ENCODE measurements at places on chromosomes 3 and 15. TPM values are rescaled to one million over a fixed set of nuclear protein-coding genes. Genes with fewer than 3 reads are reported as not detected.
A peak's percentile ranks its signal among the peaks of the same experiment; 100 is the strongest.

Gene SNTN
- polyA plus RNA-seq: not detected

Gene SKOR1
- 0.01 TPM for polyA plus RNA-seq

Gene ARGFX
- not detected for polyA plus RNA-seq

Gene RETNLB
- polyA plus RNA-seq: not detected

Gene UPK1B
- polyA plus RNA-seq: 2.3 TPM

Gene PRSS50
- polyA plus RNA-seq: not detected

DNA sequence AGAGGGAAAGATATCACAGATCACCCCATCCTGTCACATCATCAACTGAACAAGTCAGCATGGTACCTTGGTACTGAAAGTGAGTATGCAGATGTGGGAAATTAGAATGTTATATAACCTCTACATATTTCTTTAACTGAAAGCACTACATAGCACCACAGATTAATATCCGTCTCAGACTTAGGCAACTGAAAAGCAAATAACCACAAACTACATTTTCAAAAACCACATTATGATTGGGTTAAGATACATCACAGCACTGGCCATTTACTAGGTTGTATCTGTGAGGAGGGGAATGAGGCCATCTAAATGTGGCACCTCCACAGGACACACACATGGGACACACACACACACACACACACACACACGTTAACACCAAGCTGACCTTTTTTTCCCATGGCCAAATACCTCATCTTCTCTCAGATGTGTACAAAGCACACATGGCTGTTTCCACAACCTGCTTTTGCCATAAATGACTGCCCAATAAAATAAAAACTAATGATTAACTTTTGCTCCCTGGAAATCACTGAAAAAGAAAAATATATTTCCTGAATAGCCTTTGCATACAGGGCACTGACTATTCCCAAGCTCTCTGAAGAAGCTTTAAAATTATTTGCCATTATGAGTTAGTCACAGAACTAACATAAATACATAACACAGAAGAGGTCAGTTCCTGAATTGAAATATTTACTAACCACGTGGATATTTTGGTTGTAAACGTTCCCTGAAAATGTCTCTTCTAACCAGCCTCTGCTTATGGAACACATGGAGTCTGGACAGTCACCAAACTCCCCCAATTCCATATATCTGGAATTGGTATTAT is 60.1 kb downstream of the SUMF1 start:
- no peak for DNase-seq

GRCh38 chr3:112818289-112818688 is 28.4 kb downstream of the CD200R1L start:
- peak; percentile 28 for DNase-seq

GRCh38 chr3:108552267-108553159 is 36.7 kb downstream of the CIP2A start:
- peak; percentile 7 for DNase-seq

GRCh38 chr3:51982838-51983577 is at the start of gene ACY1:
ACY1 (plus strand) TSS chr3:51983535; CDS start chr3:51984065, 530 bp downstream.
- peak; percentile 83 for DNase-seq

GRCh38 chr3:16357186-16358121 is 92.4 kb downstream of the OXNAD1 start:
- no peak for DNase-seq

DNA sequence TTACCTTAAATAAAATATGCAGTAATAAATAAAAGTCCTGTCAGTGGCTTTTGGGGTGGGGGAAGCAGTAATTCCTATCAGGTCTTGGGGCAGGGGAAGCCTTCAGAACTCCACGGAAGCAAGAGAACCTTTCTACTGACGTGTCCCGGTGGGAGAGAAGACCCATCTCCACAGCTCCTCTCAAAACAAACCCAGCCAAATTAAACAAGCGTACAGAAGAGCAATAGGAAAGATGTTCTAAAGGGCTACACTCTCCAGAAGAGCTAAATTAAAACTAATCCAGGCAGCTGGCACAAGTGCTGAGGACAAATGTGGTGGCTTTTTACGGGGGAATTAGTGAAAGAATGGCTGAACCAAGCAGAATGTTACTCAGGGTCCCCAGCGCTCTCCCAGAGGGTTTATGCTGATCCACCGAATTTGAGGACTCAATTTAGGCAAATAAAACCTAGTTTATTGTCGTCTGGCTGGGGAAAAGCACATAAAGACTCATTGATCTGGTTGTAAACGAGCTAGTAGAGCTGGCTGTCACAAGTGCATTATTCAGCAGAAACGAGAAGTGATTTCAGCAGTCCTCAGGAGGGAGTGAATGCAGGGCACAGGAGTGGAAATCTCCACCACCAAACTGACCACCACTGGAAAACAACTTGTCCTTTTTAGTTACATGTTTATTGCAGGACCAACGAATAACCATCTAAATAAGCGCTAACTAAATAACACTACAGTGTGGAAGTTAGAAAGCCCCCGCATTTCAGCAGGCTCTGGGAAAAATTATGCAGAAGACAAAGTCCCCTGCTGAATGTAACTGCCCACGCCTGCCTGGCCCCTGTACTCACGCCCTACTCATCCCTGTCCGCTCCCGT is 13.5 kb downstream of the BFSP2 start:
- no peak for DNase-seq

GRCh38 chr3:31275583-31275982 is 257.1 kb upstream of the STT3B start:
- no peak for DNase-seq

DNA sequence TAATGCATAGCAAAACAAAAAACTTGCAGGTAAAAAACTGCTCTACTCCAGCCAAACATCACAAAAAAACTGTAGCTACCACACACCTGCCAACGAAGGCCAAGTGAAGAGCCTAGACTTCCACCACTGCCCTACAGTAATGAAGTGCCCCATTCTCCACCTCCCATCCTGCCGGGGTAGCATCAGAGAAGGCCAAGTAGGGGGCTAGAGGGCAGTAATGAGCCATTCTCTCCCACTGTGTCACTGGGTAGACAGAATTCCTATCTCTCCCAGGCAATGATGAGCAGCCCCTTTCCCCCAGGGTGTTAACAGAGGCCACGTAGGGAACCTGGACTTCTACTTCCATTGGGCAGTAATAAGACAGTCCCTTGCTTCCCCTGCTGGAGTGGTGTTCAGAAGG is 9.5 kb downstream of the SEC22C start:
- no peak for DNase-seq
